GM03348 (cell line): ENCODE measurements at places on chromosomes 2 and 18.

- DNase-seq: no peak
These were observed 328.9 kb downstream of the TDRD15 start for GRCh38 chr2:21452678-21453077.

GRCh38 chr2:137508739-137509384 lies 455.4 kb upstream of the HNMT start:
- no peak for DNase-seq

- DNase-seq: peak; percentile 4
These were observed 232.4 kb downstream of the CALCRL start for GRCh38 chr2:187215532-187216240.

GRCh38 chr18:3449512-3450011 lies 410 bp upstream of the TGIF1 start:
- peak; percentile 87 for DNase-seq

DNA sequence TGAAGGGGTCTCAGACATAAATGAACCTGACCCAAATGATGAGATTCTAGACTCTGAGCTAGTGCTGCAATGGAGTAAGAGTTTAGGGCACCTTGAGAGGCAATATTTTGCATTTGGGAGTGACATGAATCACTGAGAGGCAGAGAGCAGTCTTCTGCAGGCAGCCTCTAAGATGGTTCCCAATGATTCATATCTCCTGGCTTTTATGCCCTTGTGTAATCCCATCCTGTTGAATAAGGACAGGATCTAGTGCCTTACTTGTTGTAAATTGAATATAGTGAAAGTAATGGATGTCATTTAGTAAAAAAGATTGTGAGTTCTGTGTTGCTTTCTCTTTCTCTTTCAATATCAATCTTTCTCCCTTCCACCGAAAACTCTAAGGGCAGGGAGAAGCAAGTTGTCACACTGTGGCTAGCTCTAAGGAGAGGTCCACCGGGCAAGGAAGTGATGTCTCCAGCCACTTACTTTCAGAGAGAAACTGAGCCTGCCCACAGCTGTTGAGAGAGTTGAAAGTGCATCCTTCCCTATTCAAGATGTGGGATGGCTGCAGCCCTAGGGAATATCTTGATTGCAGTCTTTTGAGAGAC lies 144.7 kb downstream of the TRIB2 start:
- DNase-seq: peak; percentile 58

GRCh38 chr2:207150284-207150683 lies 15.5 kb downstream of the KLF7 start:
- DNase-seq: no peak

DNA sequence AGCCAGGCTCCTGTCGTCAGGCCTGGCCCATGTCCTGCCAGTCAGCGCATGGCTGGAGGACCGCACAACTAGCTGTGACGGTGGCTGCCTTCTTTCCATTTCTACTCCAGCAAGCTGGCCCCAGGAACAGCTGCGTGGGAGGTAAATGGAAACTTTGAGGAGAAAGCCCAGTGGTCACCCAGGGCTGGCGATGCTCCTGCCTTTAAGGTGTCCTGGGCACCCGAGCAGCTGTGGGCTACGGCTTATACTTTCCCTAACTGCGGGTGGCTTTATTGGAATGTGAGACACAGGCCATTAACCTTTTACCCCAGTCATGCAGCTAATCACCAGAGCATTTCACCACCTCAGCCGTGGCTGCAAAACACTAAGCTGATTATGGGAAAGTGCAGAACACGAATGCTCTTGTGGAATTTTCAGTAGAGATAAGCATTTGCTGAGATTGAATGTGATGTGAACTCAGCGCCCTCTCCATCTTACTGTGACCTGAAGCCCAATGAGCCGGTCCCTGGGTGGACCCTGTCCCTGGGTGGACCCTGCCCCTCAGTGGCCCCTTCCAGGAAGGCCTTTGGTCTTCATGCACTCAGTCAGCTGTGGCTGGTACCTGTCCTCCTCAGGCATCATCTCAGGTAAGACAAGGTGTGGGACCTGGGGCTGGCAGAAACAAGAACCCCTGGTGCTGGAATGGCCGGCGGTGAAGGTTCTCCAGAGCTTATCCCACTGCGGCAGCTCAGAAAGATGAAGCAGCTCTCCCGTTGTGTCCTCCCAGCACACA lies 275.4 kb upstream of the HS6ST1 start:
- no peak for DNase-seq

DNA sequence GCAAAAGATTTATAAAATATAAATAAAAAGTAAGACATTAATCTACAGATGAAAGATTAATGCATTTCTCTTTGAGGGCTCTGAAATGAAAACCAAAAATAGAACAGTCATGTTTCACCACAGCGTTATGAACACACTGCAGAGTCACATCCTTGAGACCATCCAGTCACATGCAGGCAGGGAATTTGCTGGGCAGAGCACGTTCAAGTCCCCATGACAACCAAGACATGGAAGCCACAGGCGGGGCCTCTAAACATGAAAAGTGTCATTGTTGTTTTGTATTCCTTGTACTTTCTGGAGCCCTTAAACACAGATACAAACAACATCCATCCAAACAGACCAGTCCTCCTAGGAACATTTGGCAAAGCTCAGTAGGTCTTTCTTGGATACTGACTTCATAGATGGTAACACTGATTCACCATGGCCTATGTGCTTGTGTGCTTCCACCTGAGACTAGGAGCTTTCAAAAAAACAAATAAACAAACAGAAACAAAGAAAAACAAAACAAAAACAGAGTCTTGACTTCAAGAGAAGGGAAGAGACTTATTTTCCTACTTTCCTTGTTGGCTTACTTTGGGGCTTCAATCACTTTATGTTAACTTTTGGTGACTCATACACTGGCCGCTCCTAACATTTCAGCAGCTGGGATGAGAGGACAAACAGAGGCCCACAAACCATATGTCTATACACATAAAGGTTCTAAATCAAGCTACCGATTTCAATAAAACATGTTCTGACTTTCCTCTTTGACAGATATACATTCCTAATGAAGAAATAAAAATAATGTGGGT lies 99.5 kb upstream of the CCDC85A start:
- DNase-seq: no peak
